ENCODE measurements at places on chromosomes 2 and 18.

DNA sequence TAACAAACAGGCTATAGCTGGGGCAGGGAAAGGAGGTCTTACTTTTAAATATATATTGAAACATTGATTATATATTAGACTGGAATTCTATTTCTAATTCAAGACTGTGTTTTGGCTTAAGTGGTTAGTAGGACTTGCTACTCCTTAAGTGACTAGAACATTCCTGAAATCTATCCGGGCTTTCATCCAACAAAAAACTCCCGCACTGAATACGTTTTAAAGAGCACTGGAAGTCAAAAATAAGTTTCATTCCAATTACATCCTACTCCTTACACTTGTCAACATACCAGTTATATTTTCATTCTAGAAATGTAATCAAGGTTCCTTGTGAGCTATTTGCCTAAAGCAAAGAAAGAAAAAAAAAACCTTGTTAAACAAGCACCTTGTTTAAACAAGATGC is 204.6 kb downstream of the SP3 start:
- DNase-seq = no peak

GRCh38 chr2:29259221-29259620 is 144.0 kb downstream of the CLIP4 start:
- no peak for DNase-seq

- DNase-seq = no peak
Measured at GRCh38 chr2:33209976-33210375, 263.2 kb downstream of the LTBP1 start.

GRCh38 chr2:172551271-172551670 is 4.6 kb upstream of the PDK1 start:
- DNase-seq = no peak

DNA sequence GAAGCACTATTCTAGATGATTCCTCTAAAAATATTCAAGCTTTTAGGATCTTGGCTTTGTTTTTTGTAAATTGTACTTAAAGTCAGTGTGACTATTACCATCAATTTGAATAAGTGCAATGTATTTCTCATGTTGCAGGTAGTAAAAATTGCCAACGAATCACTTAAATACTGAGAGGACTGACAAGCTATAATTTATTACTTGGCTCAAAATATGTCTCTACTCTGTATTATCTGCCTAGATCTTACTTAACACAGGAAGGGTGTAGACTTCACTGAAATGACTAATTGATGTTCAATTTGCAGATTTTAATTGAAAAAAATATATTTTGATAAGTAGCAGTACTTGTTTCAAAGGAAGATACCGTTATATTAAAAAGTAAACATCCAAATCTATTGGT is 202.3 kb downstream of the SLC8A1 start:
- DNase-seq = no peak

DNA sequence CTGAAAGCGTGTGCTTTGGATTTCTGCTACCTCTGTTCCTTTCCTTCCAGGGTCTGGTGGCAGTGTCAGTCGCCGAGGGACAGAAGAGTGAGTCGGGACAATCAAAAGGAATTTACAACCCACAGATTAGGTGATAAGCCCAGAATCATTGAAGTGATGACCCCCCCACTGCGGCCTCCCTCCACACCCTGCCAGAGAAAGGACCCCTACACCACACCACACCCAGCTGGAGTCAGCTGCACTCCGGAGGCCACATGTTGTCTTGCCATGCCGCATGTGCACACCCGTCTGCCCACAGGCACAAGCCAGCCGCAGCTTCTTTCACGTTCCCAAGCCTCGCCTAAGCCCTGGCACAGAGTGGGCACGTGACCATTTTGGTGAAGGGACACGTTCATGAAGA is 366.8 kb upstream of the SALL3 start:
- DNase-seq = no peak

DNA sequence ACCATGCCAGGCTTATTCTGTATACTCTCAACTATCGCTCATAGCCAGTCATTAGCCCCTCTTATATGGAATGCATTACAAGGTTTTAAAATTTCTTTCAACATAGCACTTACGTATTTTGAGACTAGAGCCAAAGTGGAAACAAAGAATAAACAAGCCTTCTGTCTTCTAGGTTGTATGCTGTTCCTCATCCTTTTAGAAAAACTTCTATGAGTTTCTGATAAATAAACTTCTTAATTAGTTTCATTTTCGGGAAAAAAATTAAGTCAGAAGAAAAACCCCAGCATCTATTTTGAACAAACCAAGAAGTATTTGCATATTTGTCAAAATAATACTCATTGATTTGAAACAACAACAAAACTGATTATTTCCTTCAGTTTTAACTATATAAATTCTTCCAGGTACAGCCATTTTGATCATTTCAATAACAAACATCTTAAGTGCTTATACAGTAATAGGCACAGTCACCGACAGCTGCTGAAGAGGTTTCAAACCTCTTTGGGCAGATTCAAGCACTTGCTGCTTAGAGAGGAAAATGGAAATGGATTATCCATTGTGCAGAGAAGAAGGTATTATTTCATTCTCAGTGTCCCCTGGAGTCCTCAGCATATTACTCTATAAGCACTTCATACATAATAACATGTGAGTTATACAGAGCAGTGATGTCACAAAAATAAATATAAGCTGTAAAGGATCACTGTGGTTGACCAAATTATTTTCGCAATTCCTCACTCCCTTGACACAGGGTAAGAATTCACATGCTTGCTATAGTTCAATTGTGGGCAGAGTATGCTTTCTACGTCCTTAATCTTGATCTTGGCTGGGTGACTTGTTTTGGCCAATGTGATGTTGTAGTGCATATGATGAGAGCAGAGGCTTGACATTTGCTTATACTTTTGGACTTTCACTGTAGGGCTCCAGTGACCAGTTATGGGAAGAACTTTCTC is 833.8 kb downstream of the TRIB2 start:
- DNase-seq = no peak

- DNase-seq = no peak
Measured at GRCh38 chr18:63314062-63314790, 5.3 kb downstream of the BCL2 start.

- DNase-seq = no peak
Measured at GRCh38 chr2:203722411-203722810, 16.0 kb downstream of the CD28 start.

GRCh38 chr2:175048275-175048674 is 43.1 kb upstream of the CHN1 start:
- DNase-seq = no peak

- DNase-seq = no peak
Measured at GRCh38 chr2:199663157-199663556, 187.8 kb downstream of the FTCDNL1 start.

DNA sequence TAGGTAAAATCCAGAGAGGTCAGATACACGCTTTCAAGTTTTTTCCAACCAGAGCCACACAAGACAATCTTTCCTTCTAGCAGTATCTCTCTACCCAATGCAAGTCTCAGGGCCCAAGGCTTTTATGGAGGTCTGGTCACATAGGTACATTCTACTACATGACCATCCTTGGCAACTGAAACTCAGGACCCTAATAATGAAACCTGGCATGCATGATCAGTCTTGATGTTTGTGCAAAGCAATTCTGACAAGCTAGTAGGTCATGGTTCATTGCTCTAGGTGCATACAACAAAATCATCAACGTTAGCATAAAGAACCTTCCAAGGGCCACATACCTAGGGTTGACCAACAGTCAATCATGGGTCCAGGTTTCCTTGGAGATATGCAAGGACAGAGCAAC is 33.2 kb upstream of the CCDC88A start:
- no peak for DNase-seq

DNA sequence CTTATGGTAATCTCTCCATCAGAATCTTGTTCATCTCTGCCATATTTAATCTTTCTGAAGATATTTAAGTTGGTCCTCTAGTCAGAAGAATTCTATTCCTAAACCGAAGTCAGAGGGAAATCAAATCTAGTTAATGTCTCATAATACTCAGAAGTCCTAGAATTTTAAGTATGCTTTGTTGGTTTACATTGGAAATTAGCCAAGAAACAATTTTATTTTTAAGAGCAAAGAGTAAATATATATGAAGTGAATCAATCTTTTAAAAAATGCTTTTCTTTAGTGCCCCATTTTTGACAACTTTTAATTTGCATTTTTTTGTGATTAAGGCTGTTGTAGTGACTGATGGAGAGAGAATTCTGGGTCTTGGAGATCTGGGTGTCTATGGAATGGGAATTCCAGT is 38.1 kb downstream of the ME2 start:
- no peak for DNase-seq

GRCh38 chr2:171566057-171566456 is 43.8 kb downstream of the CYBRD1 start:
- DNase-seq = no peak

DNA sequence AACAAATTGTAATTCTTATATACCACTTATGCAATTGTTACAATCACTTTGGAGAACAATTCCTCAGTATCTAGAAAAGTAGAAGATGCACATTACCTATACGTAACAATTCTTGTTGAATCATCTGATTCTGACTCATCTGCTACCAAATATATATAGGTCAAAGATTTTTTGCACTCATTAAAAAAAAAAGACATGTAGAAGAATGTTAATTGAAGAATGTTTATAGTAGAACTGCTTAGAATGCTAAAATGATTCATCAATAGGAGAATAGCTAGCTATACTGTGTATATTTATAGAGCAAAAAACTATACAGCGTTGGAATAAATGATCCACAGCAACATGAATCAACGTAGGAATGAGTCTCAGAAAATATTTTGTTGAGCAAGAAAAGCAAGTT is 29.5 kb upstream of the STAT1 start:
- DNase-seq = no peak

- DNase-seq = no peak
Measured at GRCh38 chr18:61281431-61281830, 51.8 kb upstream of the CDH20 start.

GRCh38 chr2:101107241-101107640 is 43.9 kb downstream of the TBC1D8 start:
- DNase-seq = no peak

DNA sequence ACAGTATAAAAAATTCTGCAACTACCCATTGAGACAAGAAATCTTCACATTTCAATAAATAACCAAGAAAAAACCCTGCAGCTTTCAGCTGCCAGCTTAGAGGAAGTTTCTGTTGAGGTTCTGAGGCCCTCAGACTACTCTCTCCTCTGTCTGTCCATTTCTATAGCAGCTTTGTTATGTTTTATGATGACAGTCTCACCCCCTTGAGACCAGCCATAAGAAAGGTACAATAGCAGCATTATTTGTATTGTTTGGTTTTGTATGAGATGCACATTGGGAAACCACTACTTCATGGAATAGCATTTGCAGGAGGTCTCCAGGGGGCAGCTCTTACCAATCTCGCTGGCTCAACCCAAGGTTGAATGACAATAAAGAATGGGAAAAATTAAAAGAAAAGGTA is 334.6 kb upstream of the VRK2 start:
- DNase-seq = no peak

DNA sequence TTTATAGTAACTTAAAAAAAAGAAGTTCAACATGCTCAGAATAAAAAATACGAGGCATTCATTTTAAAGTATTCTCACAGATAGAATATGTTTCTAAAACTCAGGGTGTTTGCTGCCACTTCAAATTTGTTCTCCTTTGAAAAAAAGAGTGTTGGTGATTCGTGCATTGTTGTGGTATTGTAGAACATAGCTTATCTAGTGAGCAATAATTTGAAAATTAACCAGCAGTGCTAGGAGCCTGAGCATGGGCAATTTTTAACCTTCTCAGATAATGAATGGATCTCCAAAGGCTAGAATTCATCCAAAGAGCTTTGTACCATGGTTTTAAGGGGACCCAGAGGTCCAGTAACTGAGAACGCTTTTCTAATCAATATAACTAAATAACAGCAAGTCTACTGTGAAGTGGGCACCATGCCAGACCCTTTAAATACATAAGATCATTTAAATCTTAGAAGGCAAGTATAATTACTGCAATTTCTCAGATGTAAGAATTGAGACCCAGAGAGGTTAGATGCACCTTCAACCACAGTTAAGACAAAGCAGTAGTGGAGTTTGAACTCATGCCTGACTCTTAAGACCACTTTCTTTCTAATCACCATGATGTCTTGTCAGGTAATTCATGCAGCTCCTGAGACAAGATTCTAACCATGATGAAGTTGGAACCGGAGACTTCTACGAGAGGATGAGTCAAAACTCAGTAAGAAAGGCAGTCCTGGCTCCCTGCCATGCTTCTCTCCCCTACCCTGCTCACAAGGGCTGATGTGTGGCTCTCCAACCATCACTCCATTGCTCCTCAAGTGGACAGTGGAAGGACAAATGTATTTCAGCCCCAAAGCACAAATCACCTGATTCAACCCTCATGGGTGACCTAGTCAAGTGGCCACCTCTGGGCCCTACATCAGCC is 3.4 kb downstream of the CYRIA start:
- no peak for DNase-seq

DNA sequence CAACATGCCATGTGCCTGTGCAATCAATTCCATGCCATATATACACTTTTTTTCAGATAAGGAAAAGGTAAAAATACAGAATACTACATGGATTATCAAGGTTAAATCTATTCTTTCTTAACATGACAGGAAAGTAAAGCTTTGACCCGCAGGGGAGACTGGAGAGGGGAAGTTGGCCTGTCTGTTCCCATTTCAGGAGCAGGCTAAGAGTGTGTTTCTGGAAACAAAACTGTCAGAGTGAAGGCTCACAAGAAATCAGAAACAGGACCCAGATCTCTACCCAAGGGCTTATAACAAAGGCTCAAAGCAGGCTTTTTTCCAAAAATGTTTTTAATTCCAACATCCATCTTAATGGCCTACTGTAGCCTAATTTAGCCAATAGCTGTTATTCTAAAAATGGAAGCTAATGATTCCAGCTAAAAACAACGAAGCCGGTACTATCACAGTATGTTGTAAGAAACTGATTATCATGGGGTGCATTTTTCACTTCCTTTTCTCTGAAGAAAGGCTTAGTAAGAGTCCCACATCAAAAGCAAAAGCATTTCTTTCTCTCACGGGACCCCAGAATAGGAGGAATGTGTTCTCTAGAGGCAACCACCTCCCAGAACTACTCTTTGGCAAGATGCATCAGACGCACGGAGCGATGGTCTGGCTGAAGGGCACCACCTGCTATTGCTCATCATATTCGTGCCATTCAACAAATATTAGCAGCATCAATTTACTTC is 41.4 kb downstream of the FECH start:
- no peak for DNase-seq

DNA sequence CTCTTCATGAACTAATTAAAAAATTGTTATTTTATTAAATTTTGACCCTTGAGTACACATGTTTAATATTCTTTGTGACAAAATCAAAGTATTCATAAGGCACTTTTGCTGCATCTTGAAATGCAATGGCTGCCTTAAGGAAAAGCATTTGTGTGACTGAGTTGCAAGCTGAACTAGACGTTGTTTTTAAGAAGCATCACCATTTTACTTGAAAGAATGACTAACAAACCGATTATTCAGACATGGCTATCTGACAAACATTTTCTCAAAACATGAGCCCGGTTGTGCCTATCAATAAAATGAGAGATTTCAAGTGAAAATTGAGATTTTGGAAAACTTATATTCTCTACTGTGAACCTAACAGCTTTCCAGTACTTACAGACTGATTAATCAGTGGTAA is 2.8 kb downstream of the GCFC2 start:
- no peak for DNase-seq

GRCh38 chr2:173187941-173188788 is 112.5 kb downstream of the MAP3K20 start:
- no peak for DNase-seq
